ENCODE measurements at places on chromosomes 3 and 15.

DNA sequence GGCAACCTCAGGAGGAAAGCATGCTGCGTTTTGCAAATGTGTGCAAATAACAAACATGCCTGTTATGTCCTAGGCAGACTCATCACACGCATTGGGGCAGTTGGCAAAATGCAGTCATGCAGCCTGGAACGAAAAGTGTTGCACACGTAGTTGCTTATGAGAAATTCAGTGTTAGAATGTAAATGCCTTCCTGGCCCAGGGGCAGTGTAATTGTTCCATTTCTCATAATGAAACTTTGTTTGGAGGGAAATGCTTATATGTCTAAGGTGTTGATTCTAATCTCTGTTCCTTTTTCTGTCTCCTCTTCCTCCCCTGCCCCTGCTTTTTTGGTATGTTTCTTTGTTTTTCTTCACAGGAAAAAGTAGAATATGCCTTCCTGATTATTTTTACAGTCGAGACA, 156.0 kb downstream of the CACNA1D start:
- DNase-seq = no peak

DNA sequence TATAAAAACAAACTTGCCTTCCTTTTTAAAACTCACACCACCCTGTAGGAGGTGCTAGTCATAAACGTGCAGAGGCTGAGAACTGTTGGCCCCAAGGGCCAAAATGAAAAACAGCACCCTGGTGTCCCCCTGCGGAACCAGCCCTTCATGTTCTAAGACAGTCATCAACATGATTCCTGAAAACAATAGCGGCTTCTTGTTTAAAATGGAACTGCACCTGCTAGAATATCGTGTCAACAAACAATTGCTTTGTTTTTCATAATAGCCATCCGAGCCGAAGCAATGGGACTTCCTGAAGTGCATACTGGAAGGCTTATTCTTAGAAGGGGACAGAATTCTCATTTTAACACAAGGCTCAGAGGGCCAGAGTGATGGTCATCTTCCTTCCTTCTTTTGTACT, 43.7 kb downstream of the MECOM start:
- no peak for DNase-seq

DNA sequence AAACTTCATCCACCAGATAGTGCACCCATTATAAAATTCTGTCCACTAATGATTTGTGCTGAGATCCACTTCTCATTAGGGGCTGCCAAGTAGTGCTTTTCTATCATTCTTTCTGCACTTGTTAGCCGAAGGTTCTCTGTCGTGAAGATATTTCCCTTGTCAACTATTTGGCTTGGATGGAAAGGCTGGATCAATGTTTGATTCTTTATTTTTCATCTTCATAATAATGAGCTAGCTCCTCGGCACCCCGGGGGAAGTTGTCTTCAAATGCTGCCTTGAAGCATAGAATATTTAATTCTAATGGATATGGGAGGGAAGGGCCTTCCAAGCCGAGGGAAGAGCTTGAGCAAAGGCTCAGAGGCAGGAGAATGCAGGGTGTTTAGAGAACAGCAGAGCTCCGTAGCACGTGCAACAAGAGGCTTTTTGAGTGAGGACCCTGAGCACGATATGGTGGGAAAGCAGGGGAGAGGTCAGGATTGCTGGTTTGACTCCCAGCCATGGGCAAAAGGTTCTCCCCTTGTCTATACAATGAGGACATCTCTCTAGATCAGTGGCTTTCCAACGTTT, 16.3 kb upstream of the MUC20 start:
- peak; percentile 71 for DNase-seq

GRCh38 chr15:101615986-101616848, 36.0 kb downstream of the TM2D3 start:
- DNase-seq = peak; percentile 77

- DNase-seq = no peak
These were observed 12.0 kb downstream of the TRAT1 start for GRCh38 chr3:108834551-108834950.

DNA sequence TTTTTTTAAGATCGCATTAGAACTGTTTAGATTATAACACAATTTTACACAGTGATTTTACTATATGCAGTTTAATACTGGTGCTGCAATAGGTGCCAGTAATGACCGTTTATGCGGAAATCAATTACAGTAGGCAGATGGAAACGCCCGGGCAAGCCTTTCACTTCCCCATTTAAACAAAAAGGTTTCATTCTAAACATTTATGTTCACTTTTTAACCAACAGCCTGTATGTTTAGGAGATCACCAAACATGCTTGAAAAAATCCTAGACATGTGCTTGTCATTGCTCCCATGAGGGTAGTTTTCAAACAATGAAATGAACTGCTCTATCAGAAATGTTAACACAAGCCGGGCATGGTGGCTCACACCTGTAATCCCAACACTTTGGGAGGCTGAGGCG, 2.7 kb downstream of the BNIP2 start:
- DNase-seq = no peak

- DNase-seq = no peak
These were observed 18.6 kb upstream of the MYZAP start for GRCh38 chr15:57573151-57573550.

DNA sequence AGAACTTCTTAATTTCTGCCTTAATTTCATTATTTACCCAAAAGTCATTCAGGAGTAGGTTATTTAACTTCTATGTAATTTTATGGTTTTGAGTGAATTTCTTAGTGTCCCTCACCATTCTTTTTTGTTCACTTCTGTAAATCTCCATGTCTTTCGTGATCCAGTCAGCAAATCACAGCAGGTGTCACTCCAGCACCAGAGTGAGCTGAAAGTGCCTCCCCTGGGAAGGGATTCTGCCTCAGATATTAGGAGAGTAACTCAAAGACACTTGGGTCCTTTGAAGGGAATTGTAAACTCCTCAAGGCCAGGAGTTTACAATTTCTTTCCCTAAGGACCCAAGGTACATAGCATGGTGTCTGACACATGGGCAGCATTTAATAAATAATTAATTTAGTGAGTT, 207.6 kb upstream of the AZI2 start:
- DNase-seq = no peak

DNA sequence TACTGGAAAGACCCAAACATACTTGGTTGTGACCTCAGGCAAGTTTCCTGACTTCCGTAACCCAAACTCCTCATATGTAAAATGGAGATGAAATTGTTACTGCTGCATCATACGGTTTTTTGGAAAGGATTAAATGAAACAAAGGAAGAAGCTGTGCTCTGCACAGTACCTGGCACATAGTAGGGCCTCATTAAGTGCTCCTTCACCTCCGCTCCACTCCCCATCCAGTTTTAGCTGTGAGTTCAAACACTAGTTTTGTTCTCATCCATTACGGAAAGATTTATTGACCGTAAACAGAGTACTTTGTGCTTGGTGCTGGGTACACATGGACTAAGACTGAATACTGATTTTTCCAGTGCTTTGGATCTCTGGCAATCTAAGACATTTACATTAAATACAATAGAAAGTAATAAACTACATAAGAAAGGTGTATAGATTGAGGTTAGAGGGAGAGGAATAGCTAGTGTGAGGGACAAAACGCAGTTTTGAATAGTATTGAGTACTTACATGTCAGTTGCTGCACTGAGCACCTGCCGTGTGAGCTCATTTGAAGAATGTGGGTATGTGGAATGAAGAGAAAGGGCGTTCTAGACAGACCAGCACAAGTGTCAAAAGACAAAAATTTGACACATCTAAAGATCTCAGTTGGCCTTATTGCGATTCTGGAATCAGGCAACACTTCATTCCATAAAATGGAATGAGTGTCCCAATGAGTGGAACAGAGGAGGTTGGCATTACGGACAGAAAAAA, 594 bp upstream of the ICE2 start:
- DNase-seq = no peak

GRCh38 chr15:77738038-77738370, 105.3 kb upstream of the LINGO1 start:
- DNase-seq = no peak

DNA sequence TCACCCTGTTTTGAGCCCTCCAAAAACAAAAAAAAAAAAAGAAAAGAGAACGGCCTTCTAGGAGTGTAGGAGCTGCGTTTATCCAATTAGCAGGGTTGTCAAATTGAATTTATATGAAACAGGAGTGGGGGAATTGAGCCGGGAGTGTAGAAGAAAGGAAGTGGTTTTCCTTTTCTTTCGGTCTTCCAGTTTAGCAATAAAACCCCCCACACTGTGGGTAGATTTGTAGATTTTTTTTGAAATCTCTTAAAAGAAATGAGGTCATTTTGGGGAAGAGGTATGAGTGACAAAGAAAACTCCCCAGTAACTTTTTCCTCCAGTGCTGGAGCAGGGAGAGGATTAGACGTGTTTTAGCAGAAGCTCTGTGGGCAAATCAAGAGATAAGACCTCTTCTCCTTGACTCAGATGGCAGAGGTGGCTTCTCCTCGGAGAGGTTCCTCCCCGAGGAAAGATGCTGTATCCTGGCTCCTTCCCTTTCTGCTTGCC, 30.8 kb downstream of the BOC start:
- DNase-seq = no peak

DNA sequence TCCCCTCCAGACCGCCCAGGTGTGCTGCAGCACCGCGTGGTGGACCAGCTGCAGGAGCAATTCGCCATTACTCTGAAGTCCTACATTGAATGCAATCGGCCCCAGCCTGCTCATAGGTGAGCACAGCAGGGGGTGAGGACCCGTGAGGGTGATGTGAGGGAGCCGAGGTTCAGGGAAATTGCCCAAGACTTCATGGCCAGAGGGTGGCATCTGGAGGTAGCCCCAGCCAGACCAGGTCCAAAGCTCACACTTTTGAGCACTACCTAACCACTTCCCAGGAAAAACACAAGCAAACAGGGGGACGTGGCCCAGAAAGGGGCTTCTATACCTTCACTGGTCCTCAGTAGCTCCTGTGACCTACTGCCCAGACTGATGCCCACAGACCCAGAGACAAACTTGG, 33.8 kb downstream of the NR1I2 start:
- no peak for DNase-seq

GRCh38 chr3:127750226-127751031, 71.9 kb downstream of the MGLL start:
- no peak for DNase-seq

GRCh38 chr3:105493305-105493892, 126.7 kb downstream of the ALCAM start:
- DNase-seq = no peak

- no peak for DNase-seq
These were observed 543.4 kb downstream of the GBE1 start for GRCh38 chr3:81218023-81218422.

- DNase-seq = no peak
These were observed 1102.2 kb downstream of the IGSF11 start for GRCh38 chr3:117932441-117932840.

GRCh38 chr15:92074646-92075045, 221.1 kb downstream of the SLCO3A1 start:
- no peak for DNase-seq

DNA sequence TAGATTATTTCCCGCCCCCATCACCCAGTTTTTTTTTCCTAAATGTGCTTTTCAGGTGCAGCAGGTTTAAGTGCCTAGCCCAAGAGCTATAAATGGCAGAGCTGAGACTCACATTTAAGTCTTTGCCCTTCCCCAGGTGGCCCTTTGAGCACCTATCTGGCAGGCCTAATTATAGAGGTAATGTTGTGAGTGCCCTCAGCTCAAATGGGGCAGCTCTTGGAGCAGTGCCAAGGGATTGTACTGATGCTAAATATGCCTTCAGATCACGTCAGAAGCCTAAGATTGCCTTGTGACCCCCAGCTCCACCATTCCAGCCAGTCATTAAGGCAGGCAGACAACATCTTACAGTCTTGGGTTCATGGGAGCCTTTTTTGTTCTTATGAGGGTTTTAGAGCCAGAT, 159.5 kb downstream of the RPLP1 start:
- no peak for DNase-seq

DNA sequence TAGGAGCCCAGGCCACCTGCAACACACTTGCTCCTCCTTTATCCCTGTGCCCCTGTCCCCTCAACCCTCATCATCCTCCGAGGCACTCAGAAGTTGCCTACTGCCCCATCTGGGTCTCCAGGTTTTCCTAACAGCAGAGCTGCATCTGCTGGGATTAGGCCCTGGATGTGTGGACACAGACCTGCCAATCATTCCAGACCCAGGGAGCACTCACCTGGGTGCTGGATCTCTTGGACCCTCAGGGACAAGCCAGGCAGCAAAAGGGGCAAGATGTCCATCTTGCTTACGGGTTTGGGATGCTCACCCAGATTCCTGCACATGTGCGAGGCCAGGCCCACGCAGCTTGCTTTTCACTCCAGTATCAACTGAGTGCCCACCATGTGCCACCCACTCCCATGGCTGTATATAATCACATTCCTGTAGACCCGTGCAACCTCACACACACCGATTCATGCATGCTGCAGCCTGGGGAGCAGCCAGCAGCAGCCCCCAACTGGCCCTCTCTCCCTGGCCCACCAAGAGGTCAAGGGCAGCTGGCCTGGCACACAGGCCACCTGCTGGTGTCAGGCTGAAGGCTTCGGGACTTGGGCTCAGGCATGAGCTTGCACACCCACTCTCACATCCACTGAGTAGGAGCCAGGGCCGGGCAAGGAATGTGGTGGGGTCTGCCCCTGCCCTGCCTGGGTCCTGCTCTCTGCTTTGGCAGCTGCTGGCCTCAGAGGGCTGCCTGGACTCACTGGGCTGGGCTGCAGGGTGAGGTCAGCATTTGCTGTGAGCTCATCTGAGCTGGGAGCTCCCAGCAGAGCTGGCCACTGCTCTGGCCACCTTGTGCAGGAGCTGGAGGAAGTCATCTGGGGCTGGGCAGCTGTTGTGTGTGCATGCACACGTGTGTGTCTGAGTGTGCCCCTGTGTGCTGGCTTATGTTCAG, 14.9 kb downstream of the PRKCD start:
- DNase-seq = no peak

- no peak for DNase-seq
These were observed 18.0 kb downstream of the PDIA5 start for GRCh38 chr3:123084738-123085237.

DNA sequence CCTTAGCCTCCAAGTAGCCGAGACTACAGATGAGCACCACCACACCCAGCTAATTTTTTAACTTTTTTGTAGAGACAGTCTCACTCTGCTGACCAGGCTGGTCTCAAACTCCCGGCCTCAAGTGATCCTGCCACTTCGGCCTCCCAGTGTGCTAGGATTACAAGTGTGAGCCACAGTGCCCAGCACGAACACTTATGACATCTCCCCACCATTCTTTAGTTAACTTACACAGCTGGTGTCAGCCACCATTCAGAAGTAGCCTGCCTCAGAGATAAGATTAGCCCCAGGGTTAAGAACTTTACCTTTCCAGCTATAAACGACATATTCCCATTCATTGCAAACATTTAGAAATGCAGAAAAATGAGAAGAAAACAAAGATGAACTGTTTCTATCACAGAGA, 58.2 kb downstream of the TRPM7 start:
- DNase-seq = no peak

All from cardiac septum (tissue), 1 donor.